ENCODE measurements at places on chromosomes 4 and X. TPM values are rescaled to one million over a fixed set of nuclear protein-coding genes. Genes with fewer than 3 reads are reported as not detected.

Gene S100G
- total RNA-seq: not detected

GRCh38 chr4:158588285-158588684 is 66.6 kb downstream of the RXFP1 start:
- H3K27ac ChIP-seq: no peak overlapping the region
- no peaks in the 10 kb centered on the region for H3K27me3 ChIP-seq
- no peaks in the 10 kb centered on the region for H3K4me1 ChIP-seq
- H3K4me3 ChIP-seq: no peak overlapping the region
- no peaks in the 10 kb centered on the region for H3K36me3 ChIP-seq

Gene XK
- total RNA-seq: under 0.01 TPM

Gene SPP1
- total RNA-seq: 0.18 TPM

GRCh38 chr4:84738622-84739021 is 155.7 kb downstream of the CDS1 start:
- DNase-seq: no peak
- peaks cover 31% of the 10 kb centered on the region for H3K36me3 ChIP-seq
- no peaks in the 10 kb centered on the region for H3K4me1 ChIP-seq
- no peak overlapping the region for H3K4me3 ChIP-seq
- no peaks in the 10 kb centered on the region for H3K27me3 ChIP-seq

- no peak for DNase-seq
- peaks cover 19% of the 10 kb centered on the region for H3K36me3 ChIP-seq
- H3K27me3 ChIP-seq: peaks cover 2% of the 10 kb centered on the region
- H3K27ac ChIP-seq: peak overlapping the region; percentile 28
- peak overlapping the region; percentile 78 for H3K4me3 ChIP-seq
- no peaks in the 10 kb centered on the region for H3K4me1 ChIP-seq
These were observed 2.1 kb downstream of the SHISA3 start for GRCh38 chr4:42399393-42399792.

Gene TMEM154
- total RNA-seq: 0.18 TPM

GRCh38 chr4:3059943-3060342 is 14.4 kb downstream of the HTT-AS start:
- no peaks in the 10 kb centered on the region for H3K36me3 ChIP-seq
- DNase-seq: no peak
- H3K27me3 ChIP-seq: peaks cover 25% of the 10 kb centered on the region
- H3K4me3 ChIP-seq: no peak overlapping the region
- H3K27ac ChIP-seq: no peak overlapping the region

Gene ATP1B4
- not detected for total RNA-seq

Gene FRYL
- total RNA-seq: 77.4 TPM

DNA sequence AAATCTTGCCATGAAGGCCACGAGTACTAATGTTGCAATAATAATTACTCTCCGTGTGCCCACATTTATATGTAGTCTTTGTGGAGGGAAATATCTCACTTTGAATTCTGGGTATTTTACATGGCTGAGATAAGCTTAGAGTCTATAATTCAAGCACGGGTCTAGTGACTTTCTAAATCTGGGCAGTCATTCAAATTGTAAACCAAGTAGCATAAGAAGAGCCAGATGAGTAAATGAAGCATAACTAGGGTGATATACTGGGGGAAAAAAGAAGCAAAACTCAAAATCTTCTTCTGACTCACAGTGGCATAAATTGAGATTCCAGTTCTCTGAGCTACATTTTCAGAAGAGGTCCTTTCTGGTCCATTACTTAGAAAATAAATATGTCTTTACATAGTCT is 53.0 kb downstream of the MAPK10 start:
- H3K4me1 ChIP-seq: no peaks in the 10 kb centered on the region
- no peaks in the 10 kb centered on the region for H3K27me3 ChIP-seq
- no peak overlapping the region for H3K4me3 ChIP-seq
- peak; percentile 83 for DNase-seq
- H3K36me3 ChIP-seq: no peaks in the 10 kb centered on the region
